ENCODE measurements at places on chromosomes 12 and 14.

DNA sequence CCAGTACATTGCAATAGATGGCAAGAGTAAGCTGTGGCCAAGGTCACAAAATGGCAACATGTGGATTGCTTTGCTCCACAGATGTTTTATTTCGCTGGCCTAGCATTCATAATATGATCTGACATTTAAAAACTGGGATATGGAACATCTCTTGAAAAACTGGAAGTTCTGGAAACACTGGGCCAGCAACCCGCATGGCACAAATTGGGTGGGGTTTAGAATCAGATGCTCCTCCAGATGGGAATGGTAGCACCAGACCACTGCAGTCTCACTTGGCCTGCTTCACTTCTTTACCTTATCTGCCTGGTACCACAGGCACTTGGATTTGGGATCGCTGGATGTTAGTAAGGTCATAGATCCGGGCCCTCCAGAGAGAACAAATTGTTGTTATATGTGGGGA lies 10.1 kb downstream of the ZC2HC1C start:
- DNase-seq, result no peak

DNA sequence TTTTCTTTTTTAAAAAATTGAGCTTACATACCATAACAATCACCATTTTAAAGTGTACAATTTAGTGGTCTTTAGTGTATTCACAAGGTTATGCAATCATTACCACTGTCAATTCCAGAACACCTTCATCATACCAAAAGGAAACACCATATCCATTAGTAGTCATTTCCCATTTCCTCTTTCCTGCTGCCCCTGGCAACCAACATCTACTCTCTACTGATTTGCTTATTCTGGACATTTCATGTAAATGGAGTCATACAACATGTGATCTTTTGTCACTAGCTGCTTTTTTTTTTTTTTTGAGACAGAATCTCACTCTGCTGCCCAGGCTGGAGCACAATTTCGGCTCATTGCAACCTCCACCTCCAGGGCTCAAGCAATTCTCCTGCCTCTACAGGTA lies 66.8 kb upstream of the CFL2 start:
- peak; percentile 89 for DNase-seq

DNA sequence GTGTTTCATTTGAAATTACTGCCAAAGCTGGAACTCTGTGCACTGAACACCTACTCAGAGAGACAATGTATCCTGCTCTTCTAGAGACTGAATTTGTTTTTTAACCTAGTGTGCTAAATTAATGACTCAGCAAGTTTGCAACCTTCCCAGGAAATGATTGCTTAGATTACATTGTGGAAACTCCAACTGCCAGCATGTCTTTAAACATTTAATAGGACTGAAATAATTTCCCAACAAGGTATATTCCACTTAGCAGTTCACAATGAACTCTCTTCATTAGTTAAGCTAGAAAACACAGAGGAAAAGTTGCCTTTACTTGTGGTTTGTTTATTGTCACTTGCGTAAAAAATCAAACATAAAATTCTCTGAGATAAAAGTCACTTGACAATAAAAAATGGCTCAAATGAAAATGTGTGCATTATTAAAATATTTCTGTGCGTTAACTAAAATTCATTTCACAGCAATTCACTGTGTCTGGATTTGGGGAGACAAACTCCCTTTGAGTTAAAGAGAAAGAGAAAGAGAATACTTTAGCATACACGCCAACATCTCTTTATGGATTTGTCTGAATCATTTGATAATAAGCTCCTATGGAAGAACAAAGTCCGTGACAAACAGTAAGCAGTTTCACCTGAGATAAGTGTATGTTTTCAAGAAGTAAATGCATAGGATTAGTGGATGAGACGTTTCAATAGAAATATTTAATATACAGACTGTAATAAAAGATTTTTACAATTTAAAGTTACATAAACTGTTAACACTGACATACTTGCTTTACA lies 284.0 kb downstream of the PRKD1 start:
- DNase-seq, result peak; percentile 6

DNA sequence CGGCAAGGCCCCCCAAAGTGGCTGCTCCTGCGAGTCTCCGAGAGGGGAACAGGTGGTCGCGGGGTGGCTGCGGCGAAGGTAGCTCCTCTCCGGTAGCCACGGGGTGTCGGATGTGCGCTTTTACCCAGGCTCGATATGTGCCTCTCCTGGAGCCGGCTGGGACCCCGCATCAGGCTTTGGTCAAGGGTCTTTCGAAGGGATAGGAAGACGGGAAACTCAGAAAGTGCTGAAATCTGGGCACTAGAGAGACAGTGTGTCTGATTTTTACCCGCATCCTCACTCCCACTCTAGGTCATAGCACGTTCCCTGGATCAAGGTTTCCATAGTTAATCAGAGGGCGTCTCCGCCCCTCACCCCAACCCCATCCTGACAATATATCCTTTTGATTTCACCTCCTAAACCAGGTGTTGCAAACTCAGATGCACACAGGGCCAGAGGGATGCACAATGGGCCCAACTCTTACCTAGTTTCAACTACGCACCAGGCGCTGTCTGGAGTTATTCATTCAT lies 156.9 kb downstream of the PTPN11 start:
- no peak for DNase-seq

All from NCI-H226 (cell line).